Suppressor macrophage treated with lipopolysaccharide for 4 hours (primary cell): ENCODE measurements at places on chromosomes 7 and 10.

GRCh38 chr10:117547016-117547715, 4.6 kb downstream of the EMX2 start:
- DNase-seq = no peak

GRCh38 chr7:45401851-45402250, 172.3 kb upstream of the ADCY1 start:
- DNase-seq = no peak

- no peak for DNase-seq
These were observed 72.1 kb downstream of the PTPRZ1 start for GRCh38 chr7:121945066-121945465.

GRCh38 chr7:29486191-29486700, 77.4 kb upstream of the PRR15 start:
- no peak for DNase-seq

GRCh38 chr7:37993060-37993501, 72.6 kb downstream of the EPDR1 start:
- DNase-seq = no peak

- DNase-seq = no peak
These were observed 245.9 kb downstream of the SKAP2 start for GRCh38 chr7:26618449-26618848.

- DNase-seq = no peak
These were observed 581 bp downstream of the PTPRZ1 start for GRCh38 chr7:121873289-121874194.

DNA sequence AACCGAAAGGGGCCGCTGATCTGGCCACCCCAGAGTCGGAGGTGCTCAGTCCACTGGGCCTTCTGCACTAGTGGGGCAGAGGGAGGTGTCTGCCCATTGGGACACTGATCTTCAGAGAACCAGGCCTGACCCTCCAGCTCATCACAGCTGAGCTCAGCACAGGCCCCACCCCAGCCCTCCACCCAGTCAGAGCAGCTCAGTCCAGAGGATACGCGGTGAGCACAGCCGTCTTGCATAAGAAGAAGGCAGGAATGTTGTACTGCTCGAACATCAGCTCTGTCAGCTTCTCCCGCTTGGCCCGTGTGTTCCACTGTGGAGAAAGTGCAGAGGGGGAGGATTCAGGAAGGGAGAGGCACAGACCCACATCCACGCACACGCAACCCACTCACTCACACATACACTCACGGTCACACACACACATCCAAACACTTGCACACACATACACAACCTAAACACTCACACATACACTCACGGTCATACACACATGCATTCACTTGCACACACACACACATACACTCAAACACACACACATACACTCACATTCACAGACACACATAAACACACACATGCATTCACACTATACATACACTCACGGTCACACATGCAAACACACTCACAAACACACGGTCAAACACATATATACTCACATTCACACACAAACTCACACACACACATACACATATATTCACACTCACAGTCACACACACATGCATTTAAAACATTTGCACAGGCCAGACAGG, 6.3 kb downstream of the ACTL6B start:
- no peak for DNase-seq

DNA sequence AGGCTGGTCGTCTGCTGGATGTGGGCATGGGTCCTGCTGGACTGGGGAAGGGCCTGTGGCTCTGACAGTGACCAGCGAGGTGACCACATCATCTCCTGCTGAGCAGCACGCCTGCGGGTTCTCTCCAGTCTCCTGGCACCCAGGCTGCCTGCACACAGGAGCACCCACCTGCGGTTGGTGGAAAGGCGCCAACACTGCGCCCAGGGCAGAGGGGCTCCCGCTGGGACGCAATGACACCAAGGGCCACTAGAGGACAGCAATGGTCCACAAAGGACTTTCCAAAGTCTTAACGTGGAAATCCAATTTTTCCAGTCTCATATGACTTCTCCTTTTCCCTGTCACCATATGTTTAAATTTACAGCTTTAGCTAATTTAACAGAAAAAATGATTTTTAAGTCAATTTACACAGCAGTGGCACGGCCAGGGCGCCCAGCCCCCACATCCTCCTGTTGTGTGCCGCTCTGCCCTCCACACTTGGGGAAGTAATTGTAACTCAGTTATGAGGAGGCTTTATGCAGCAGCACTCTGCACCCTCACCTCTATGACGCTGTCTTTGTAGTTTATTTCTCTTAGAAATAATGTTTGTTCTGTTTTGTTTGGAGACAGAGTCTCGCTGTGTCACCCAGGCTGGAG, 38.1 kb downstream of the CFAP46 start:
- peak; percentile 62 for DNase-seq
